ENCODE measurements at places on chromosomes 4 and X. TPM values are rescaled to one million over a fixed set of nuclear protein-coding genes. Genes with fewer than 3 reads are reported as not detected.

- no peak overlapping the region for H3K27ac ChIP-seq
- DNase-seq, result no peak
- H3K4me1 ChIP-seq, result no peaks in the 10 kb centered on the region
- H3K4me3 ChIP-seq, result no peak overlapping the region
- no peaks in the 10 kb centered on the region for H3K36me3 ChIP-seq
Observed at GRCh38 chr4:151599863-151600262, 160.9 kb downstream of the GATB start.

DNA sequence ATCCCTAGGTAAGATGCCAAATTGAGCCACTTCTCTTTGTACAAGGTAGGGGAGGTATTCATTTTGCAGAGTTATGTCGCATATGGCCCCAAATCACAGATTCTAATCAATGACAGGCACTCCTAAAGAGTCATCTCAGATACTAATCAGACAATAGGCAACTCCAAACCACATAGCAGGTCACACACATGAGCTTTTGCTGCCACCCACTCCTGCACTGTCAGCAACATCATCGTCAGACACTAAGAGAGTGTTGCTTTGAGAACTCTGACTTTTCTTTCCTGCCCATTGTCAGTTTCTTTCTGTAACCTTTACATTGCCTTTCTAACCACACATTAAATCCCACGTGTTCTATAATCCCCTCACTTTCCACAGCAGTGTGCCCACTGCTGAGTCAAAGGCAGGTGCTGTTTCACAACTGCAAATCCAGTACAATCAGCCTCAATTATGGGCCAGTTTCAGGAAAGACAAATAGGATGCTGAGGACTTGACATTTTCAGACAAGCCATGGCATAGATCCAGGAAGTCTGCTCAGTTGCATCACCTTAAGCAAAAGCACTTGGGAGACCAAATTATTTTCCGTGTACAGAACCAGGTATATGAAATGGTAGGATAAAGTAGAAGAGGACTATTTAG is 23.5 kb downstream of the TMEM31 start:
- no peaks in the 10 kb centered on the region for H3K27me3 ChIP-seq
- H3K36me3 ChIP-seq, result no peaks in the 10 kb centered on the region
- H3K4me1 ChIP-seq, result peaks cover 17% of the 10 kb centered on the region
- no peak overlapping the region for H3K4me3 ChIP-seq
- DNase-seq, result no peak

- no peaks in the 10 kb centered on the region for H3K27me3 ChIP-seq
- no peak overlapping the region for H3K4me3 ChIP-seq
- H3K36me3 ChIP-seq, result no peaks in the 10 kb centered on the region
Observed at GRCh38 chr4:106775636-106776035, 260.5 kb downstream of the DKK2 start.

DNA sequence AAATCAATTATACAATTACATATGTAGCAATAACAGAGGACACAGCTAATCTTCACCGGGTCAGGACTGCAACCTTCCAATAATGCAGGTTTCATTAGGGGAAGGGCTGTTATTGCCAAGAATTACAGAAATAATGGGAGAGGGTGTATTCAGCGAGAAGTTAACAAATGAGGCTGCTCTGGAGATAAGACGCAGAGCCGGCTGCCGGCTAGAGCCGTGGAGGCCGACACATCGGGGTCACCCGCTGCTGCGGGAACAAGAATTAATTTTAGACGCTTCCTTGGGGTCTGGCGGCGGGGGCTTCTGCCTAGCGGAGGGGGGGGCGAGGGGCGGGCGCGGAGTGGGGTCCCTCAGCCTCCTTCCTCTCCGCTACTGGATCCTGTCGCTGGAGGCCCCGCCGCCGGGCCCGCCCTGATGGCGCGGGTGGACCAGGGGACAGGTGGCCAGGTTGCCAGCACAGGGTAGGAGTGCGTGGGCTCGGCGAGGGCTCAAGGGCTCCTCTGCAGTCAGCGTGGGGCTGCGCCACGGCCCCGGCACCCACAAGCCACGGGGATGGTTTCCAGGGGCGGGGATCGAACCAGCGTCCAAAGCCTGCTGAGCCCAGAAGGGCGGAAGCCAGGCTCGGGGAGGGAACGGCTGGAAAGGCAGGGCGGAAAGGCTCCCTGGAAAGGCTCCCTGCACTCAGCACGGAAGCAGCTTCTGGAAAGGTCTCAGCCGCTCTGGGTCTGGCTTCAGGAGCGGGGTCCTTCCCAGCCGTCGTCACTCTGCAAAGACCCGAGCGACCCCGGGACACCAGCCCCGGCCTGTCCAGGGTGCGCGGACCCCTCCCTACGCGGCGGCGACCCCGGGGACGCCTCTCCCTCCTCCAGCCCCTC is 113.8 kb upstream of the NKX1-1 start:
- peak overlapping the region; percentile 52 for H3K27ac ChIP-seq
- no peaks in the 10 kb centered on the region for H3K27me3 ChIP-seq
- peak; percentile 30 for DNase-seq

DNA sequence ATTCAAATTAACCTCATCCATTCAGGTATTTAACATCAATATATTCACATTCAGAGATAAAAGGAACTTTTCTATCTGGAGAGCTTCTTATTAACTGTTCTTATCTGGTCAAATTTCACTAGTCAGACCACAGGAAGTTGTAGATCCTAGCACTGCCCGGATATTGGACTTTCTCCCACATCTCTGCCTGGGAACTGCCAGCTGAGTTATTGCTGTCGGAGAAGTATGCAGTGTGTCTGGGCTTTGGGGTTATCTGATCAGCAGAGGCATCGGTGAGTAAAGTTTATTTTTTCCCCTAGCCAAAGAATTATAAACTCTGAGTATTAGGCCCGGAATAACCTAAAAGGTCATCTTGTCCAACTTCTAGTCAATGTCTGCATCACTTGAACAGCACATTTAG is 45.1 kb downstream of the OR13H1 start:
- H3K27ac ChIP-seq, result no peak overlapping the region
- DNase-seq, result no peak
- no peaks in the 10 kb centered on the region for H3K4me1 ChIP-seq
- H3K27me3 ChIP-seq, result no peaks in the 10 kb centered on the region
- H3K36me3 ChIP-seq, result no peaks in the 10 kb centered on the region

DNA sequence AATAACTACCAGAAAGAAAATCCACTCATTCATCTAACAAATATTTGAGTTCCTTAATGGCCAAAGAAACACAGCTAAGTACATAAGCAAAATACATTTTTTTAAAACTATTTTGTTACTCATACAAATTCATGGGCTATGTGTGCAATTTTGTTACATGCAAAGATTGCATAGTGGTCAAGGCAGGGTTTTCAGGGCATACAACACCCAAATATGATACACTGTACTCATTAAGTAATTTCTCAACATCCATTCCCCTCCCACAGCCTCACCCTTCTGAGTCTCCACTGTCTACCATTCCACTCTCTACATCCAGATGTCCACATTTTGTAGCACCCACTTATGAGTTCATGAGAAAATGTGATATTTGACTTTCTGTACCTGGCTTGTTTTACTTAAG is 58.2 kb downstream of the BRWD3 start:
- no peaks in the 10 kb centered on the region for H3K36me3 ChIP-seq
- H3K27me3 ChIP-seq, result no peaks in the 10 kb centered on the region
- H3K4me3 ChIP-seq, result no peak overlapping the region
- DNase-seq, result no peak

DNA sequence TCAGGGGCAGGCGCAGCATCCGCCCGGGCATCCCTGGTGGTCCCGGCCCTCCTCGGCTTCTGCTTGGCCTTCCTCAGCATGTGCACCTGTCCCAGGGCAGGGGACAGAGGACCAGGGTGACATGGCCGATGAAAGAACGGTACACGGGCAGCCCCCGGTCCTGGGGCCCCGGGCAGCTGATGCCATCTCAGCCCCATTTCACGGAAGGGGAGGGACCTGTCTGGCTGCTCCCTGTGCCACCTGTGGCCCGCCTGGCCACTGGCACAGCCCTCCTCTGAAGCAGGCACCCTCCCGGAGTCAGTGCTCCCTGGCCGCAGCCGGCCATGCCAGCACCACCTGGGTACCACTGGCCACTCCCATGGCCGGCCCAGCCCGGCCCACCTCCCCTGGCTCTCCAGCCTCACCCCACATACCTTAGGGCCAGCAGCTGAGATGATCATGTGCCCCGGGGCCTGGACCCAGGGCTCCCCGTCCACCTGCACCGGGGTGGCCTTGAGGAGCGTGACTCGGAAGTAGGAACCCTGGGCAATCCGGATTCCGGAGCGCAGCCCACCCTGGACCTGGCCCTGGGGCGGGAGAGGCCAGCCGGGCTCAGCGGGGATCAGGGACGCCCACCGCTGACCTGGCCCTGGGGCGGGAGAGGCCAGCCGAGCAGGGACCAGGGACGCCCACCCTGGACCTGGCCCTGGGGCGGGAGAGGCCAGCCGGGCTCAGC is 12.6 kb downstream of the DGKQ start:
- H3K36me3 ChIP-seq, result peaks cover 64% of the 10 kb centered on the region
- H3K4me3 ChIP-seq, result no peak overlapping the region
- H3K4me1 ChIP-seq, result no peaks in the 10 kb centered on the region
- DNase-seq, result no peak
- H3K27ac ChIP-seq, result no peak overlapping the region

- no peak overlapping the region for H3K4me3 ChIP-seq
- no peaks in the 10 kb centered on the region for H3K36me3 ChIP-seq
- H3K4me1 ChIP-seq, result no peaks in the 10 kb centered on the region
- H3K27ac ChIP-seq, result no peak overlapping the region
- no peak for DNase-seq
Observed at GRCh38 chr4:146975527-146975926, 29.9 kb upstream of the TTC29 start.

- H3K27me3 ChIP-seq, result no peaks in the 10 kb centered on the region
- H3K4me1 ChIP-seq, result peaks cover 17% of the 10 kb centered on the region
- no peaks in the 10 kb centered on the region for H3K36me3 ChIP-seq
- DNase-seq, result peak; percentile 40
Observed at GRCh38 chrX:136065044-136065671, 79.9 kb downstream of the SLC9A6 start.

- no peaks in the 10 kb centered on the region for H3K36me3 ChIP-seq
- no peaks in the 10 kb centered on the region for H3K27me3 ChIP-seq
- H3K27ac ChIP-seq, result no peak overlapping the region
- DNase-seq, result no peak
- H3K4me3 ChIP-seq, result no peak overlapping the region
Observed at GRCh38 chr4:73596001-73596400, 24.2 kb downstream of the RASSF6 start.

DNA sequence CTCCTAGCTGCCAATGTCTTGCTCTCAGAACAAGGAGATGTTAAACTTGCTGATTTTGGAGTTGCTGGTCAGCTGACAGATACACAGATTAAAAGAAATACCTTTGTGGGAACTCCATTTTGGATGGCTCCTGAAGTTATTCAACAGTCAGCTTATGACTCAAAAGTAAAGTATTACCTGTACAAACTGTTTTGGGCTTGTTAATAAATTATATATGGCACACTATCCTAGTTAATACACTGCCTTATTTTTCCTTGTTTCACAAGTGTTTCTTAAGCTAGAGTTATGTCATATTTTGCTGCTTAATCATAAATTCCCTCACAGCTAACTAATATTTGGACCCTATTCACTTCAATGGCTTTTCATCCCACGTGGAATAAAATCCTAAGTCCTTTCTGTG is 45.3 kb downstream of the STK26 start:
- no peak overlapping the region for H3K27ac ChIP-seq
- no peaks in the 10 kb centered on the region for H3K36me3 ChIP-seq
- no peak for DNase-seq
- no peaks in the 10 kb centered on the region for H3K27me3 ChIP-seq

- H3K4me3 ChIP-seq, result no peak overlapping the region
- no peaks in the 10 kb centered on the region for H3K27me3 ChIP-seq
- H3K27ac ChIP-seq, result no peak overlapping the region
- H3K4me1 ChIP-seq, result no peaks in the 10 kb centered on the region
Observed at GRCh38 chr4:22045051-22045630, 96.6 kb upstream of the KCNIP4 start.

DNA sequence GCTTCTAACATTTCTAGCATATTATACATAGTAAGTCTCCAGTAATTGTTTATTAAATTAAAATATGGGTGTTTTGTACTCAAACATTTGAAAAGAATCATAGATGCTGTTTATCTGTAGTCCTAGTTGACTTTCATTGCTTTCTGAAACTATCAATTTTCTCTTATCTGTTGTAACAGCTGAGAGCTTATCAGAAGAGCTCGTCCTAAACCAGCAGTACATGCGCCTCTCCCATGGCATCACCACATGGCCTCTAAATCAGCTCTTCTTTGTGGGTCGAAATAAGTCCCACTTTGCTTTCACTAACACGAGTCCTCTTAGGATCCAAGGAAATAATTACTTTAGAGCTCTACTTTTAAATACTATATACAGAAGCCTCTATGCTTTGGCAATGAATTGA is 55.1 kb downstream of the PPP3CA start:
- peaks cover 48% of the 10 kb centered on the region for H3K4me1 ChIP-seq
- H3K27me3 ChIP-seq, result no peaks in the 10 kb centered on the region
- H3K27ac ChIP-seq, result no peak overlapping the region
- no peaks in the 10 kb centered on the region for H3K36me3 ChIP-seq
- DNase-seq, result no peak

GRCh38 chrX:102985192-102985591 is 48.1 kb downstream of the RAB40AL start:
- H3K4me3 ChIP-seq, result no peak overlapping the region
- DNase-seq, result no peak
- no peaks in the 10 kb centered on the region for H3K27me3 ChIP-seq

CLCN4 gene
- total RNA-seq, result 31.3 TPM

UVSSA gene
- total RNA-seq, result 7.2 TPM

RNF150 gene
- 96.8 TPM for total RNA-seq

ADAM29 gene
- total RNA-seq, result not detected

NAP1L3 gene
- 14.1 TPM for total RNA-seq

HERC5 gene
- total RNA-seq, result 2.0 TPM

NUP54 gene
- 22.6 TPM for total RNA-seq

TLL1 gene
- total RNA-seq, result 2.3 TPM

Data from heart right ventricle (tissue), 16 donors.